GM06990 (cell line): ENCODE measurements at places on chromosomes 6 and 20.

DNA sequence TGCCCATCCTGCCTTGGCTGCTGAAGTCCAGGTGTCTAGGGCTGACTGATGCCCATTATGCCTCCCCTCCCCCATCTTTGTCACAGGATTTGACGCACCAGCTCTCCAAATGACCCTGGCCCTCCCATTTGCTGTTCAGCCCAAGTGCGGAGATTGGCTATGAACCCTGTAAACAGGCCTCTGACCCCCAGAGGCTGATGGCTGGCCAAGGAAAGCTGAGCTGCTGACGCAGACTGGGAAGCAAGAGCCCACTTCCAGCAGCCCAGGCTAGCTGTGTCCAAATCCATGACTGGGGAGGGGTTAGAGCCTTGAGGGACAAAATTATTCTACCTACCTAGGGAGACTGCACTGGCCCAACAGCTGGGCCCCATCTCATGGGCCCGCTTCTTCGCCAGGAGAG, 797 bp upstream of the GNRH2 start:
- no peak for DNase-seq

GRCh38 chr20:63963348-63963741, 6.4 kb downstream of the ZNF512B start:
- DNase-seq: peak; percentile 8

- no peak for DNase-seq
Measured at GRCh38 chr6:51468704-51469103, 618.7 kb downstream of the PKHD1 start.

- DNase-seq: no peak
Measured at GRCh38 chr6:149300563-149300962, 16.9 kb upstream of the TAB2 start.

DNA sequence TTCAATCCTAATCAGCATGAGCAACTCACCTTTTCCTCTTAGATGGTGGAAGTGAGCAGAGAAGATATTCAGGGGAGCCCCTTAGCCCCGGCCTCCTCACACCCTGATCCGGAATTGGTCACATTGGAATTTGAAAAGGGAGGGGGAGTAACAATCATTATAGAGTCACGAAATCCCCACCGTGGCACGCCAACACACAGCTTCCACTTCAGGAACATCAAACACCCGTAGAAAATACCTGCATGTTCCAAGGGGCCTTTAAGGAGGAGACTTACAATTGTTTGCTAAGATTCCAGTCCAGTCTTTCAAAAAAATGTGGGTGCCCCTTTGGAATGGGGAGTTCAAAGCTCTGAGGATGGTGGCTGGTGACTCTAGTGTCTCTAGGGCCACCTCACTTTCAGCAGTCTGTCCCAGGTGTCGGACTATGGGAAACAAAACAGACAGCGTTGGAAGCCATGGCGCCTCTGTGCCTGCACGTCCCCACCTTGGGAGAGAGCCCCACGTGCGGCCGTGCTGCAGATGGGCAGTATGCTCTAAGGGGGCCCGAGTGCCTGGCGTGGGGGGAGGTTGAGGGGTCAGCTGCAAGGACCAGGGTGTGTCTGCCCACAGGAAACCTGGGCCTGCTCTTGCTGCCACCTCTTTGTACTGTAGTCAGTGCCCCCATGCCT, 2.4 kb downstream of the CD93 start:
- no peak for DNase-seq

DNA sequence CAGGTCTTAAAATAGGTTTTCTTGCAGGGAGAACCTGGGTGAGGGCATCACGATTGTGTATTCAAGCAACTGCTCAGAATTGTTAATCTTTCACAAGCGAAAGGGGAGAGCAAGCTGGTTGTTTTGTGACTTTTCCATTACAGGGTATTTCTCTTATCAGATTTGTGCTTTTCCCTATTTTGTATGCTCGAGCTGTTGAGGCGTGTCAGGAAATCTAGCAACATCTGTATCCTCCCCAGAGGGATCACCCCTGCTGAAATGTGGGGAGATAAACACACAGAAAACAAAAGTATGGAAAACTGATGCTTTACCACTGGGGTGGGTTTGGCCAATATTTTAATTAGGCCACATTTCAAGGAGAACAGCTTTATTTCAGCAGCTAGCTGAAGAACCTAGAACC, 187.0 kb downstream of the DTNBP1 start:
- DNase-seq: no peak

- no peak for DNase-seq
Measured at GRCh38 chr6:33241968-33242367, 29.7 kb downstream of the VPS52 start.

GRCh38 chr20:47318027-47318585, 38.4 kb downstream of the ZMYND8 start:
- no peak for DNase-seq

- DNase-seq: no peak
Measured at GRCh38 chr6:15441215-15441868, 195.5 kb downstream of the JARID2 start.

- DNase-seq: no peak
Measured at GRCh38 chr6:5217356-5217755, 43.4 kb downstream of the LYRM4 start.

DNA sequence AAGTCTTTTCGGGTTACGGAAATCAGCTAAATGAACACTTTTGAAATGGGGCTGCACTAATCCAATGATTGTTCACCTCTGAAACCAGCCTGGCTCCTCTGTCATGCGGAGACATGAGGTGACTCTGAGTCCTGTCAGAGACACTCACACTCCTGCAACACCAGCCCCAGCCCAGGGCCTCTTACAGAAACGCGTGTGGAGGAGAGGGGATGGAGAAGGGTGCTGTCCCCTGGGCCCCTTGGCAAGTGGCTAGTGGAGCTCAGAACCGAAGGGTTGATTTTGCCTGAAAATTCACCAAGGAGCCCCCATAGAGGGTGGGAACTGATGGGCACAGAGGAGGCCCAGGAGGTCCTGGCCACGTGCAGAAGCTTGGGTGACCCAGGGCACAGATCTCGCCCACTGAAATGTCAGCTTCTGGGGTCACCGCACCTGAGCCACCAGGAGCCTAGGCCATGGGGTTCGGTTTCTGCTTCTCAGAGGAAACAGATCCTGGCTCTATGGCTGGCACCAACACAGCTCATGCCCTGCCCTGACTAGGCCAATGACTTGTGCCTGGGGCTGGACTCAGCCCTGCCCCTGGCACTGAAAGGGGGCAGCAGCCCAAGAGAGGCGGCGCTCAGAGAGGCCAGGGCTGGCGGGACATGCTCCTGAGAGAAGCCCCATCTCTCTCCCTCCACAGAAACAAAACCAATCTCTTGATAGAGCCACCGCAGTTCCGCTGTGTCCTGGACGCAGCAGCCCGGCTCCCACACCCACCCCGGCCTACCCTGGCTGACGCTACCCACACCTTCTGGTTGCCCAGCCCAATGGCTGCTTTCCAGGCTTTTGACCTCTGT, 144.7 kb downstream of the ERMARD start:
- no peak for DNase-seq
